Mucosa of gallbladder (tissue), 1 donor: ENCODE measurements at places on chromosomes 2 and 18. TPM values are rescaled to one million over a fixed set of nuclear protein-coding genes. Genes with fewer than 3 reads are reported as not detected.

Gene NEMP2
- 3.8 TPM for total RNA-seq

GRCh38 chr2:135882415-135882814 is 6.2 kb upstream of the MCM6 start:
- DNase-seq, result no peak

DNA sequence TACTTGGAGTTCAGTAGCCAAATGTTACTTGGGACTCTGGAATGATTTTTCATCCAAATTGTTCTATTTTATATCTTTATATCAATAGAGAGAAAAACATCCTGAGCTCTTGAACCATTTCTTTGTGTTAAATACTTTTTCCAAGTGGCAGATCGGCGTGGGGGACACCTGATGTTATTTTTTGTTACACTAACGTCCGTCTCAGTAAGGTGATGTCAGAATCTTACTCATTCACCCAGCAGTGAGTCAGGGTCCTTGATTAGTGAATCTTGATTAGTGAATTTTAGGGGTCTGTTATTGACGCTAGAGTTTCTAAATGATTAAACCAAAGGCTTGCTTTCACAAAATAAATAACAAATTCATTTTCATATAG is 1.7 kb downstream of the MIB1 start:
- DNase-seq, result no peak

Gene UGT1A8
- total RNA-seq, result 26.4 TPM

Gene OTX1
- total RNA-seq, result not detected

DNA sequence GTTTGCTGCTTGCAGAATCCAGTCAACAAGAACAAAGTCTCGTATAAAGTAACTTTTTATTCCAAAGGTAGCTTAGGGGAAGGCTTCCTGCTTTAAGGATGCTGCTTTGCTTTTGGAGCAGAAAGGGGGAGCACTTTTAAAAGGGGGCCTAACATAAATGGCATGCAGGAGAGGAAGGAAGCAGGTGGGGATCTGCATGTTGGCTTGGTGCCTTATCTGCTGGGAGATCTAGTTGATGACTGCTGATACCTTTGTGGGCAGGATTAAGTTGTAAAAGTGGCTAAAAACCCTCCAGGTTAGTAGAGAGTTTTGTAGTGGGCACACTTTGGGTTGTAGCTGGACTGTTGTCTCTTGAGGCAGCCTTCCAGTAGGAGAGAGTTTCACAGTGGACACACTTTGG is 22.5 kb downstream of the UBR3 start:
- DNase-seq, result no peak

DNA sequence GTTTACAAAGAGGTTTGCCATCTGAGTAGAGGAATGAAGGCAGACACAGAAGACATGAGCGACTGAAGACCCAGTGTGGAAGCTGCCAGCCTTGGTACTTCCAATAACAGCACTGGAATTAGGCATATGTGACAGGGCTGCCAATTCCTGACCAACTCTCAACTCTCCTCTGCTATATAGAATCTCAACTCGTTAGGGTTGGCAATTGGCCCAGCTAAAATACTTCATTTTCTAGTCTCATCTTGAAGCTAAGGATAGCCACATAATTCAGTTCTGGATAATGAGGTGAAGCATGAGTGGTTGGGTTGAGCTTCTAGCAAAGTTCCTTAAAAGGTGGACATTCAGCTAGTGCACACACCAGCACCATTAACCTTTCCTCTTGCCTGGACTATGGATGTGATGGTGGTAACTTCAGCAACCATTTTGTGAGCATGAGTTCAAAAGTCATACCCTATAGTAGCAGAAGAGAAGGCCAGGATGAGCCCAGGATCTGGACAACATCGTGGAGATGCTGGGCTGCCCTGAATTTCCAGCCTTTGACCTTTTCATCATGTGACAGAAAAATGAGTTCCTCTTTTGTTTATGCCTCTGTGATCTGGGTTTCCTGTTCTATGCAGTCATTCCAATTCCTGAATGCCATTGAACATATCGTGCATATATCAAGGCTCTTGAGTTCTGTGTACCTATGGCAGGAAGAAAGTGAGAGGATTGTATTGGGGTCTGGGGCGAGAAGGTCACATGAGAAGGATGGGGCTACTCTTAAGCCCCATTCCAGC is 68.1 kb upstream of the HAAO start:
- DNase-seq, result no peak

Gene TANK
- total RNA-seq, result 55.0 TPM

Gene ACMSD
- 47.0 TPM for total RNA-seq
